Effector memory CD4-positive, alpha-beta T cell (primary cell): ENCODE measurements at places on chromosomes 16 and 17.
A peak's percentile ranks its signal among the peaks of the same experiment; 100 is the strongest.

GRCh38 chr17:80519091-80519781, 25.4 kb upstream of the RPTOR start:
- no peak for DNase-seq

GRCh38 chr16:74485916-74486315, 64.6 kb upstream of the CLEC18B start:
- DNase-seq: no peak

GRCh38 chr16:79257953-79258490, 342.5 kb downstream of the MAF start:
- no peak for DNase-seq

GRCh38 chr17:56978441-56979090, 635 bp downstream of the SCPEP1 start:
- DNase-seq: no peak

DNA sequence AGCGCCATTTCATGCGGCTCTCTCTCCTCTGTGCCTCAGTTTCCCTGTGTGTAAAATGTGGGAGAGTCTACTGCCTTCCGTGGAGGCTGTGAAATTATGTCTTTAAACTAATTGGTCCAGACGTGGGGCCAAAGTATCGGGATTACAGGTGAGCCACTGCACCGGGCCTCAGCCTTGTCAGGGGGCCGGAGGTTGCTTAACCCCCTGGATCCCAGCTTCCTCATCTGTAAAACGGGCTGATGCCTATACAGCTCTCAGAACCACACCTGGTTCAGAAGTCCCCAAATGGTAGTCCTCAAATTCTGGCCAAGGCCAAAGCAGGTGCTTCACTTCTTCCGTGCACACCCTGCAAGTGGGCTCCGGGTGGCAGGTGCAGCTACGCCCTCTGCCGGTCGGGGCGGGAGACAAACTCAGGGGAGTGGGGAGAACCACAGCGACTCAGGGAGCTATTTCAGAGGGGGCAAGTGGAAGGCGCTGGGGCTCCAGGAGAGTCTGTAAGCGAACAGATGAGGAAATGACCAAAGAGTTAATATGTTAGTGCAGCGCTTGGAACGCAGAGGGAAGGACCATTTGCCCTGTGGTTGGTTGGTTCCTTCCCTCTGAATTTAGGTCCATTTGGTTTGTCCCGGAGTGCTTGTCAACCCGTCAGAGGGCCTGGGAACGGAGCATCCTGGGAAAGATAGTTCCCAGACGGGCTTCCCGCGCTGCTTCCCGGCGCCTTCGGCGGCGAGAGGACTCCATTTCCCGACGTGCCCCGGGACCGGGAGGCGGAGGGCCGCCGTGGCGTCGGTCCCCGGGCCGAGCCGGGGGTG, at the start of gene MGRN1:
MGRN1 (plus strand) TSS at position 812 of the 812 bp plus-strand sequence. CDS start 135 bp downstream, outside the sequence.
- DNase-seq: peak; percentile 90

- no peak for DNase-seq
These were observed 20.7 kb upstream of the LGALS9 start for GRCh38 chr17:27610304-27610677.

GRCh38 chr16:89823087-89823823, 5.0 kb upstream of the SPIRE2 start:
- no peak for DNase-seq
